Activated T-helper 17 cell treated with anti-CD3 and anti-CD28 coated beads, Interleukin-2, amount 50 U/mL, for 72 hours (primary cell): ENCODE measurements at places on chromosomes 12 and 14. TPM values are rescaled to one million over a fixed set of nuclear protein-coding genes. Genes with fewer than 3 reads are reported as not detected.

Gene OR10G3
- not detected for total RNA-seq

Gene GUCY2C
- not detected for total RNA-seq

Gene HOXC10
- not detected for total RNA-seq

Gene CLEC1B
- total RNA-seq = not detected

Gene SLC16A7
- total RNA-seq = 29.9 TPM

Gene NRIP2
- total RNA-seq = not detected

Gene LARP4
- 35.2 TPM for total RNA-seq

Gene SOAT2
- 0.28 TPM for total RNA-seq

Gene ASB8
- total RNA-seq = 35.7 TPM

Gene ATP5F1B
- total RNA-seq = 489 TPM

Gene CLEC1A
- total RNA-seq = not detected

DNA sequence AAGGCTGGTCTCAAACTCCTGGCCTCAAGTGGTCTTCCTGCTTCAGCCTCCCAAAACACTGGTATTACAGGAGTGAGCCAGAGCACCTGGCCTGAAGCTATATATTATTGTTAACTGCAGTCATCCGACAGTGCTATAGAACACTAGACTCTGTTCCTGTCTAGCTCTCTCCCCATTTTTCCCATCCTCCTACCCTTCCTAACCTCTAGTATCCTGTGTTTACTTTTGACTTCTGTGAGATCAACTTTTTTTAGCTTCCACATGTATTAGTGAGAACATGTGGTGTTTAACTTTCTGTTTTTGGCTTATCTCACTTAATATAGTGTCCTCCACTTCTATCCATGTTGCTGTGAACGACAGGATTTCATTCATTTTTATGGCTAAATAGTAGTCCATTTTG is 34.7 kb downstream of the TRAF3 start:
- ATAC-seq = no peak

GRCh38 chr14:75514673-75515628 is 7.3 kb upstream of the BATF start:
- ATAC-seq = peak; percentile 52

DNA sequence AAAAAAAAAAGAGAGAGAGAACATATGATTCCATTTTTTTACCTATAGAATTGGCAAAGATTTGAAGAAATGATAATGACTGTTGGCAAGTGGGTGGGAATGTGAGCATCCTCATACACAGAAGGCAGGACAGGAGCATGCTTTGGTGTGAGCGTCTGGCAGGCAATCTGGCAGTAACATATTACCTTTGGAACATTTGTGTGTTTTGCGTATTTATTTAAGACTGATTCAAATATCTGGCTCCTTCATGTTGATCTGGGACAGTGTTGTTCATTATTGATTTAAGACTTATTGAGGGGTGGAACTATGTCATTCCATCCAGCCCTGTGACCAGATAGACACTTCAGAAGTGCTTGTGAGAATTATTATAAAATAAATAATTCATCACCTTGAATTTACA is 53.1 kb downstream of the PPP1R36 start:
- ATAC-seq = no peak

DNA sequence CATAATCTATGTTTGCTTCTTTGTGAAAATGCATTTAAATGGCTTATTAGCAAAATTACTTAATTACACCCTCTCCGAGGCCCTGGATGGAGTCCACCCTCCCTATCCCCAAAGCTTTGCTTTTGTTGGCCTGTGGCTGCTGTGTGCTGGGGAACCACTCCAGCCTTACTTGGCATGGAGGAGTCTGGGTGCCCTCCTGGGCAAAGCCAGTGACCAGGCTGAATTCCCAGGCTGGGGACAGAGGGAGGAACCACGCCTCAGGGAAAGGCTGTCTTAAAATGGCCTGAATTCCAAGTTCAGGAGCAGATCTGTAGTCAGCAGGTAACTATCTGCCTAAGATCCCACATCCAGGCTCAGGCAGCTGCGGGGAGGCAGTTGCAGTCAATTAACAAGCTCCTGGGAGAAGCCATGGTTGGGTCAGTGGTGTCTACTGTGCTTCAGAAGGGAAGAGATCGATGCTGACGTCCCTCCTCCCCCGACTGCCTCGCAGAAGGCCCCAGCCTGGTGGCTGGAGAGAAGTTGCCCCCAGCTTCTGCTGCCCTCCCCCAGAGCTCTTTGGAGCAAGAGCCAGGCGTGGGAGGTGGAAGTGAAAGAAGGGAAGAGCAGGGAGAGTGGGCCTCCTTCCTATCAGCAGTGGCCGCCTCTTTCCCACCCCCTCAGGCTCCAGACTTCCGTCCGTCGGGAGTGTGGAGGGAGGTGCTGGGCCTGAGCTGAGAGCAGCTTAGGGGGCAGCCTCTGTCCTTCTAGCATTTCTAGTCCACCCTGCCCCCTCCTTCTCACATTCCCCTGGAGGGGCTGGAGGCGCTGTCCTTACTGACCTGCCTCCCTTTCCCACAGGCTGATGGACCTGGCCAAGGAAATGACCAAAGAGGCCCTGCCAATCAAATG is 11.3 kb downstream of the VASH1 start:
- ATAC-seq = no peak

DNA sequence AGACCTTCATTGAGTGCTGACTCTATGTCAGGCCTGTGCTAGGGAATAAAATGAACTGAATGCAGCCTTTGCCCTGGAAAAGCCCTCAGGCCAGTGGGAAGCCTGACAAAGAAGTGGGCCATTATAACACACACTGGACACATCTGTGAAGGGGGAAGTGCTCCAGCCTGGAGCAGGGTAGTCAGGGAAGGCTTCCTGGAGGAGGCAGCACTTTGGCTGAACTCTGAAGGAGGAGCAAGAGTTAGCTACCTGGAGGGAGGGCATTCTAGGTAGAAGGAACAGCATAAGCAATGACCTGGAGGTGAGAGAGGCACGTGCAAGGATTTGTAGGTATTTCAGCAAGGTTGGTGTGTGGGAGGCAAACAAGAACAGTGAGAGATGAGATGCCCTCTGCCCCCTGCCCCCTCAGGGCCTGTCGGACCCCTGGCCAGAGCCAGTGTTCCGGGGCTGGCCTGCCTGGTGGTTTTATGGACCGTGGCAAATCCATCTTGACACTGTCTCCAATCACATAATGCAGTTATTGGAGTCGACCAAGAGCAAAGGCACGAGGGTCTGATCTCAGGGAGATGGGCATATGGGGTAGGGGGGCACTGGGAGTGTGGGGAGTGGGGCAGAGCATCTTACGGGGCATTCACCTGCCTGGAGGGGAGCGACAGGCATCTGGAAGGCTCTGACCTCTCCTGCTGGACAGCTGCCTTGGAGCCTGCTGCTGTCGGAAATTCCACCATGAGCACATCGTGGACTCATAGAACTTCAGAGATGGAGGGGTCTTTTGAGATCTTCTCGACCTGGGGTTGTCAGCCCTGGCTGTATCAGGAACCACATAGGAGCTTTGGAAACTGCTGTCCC is 2.7 kb upstream of the FAM222A start:
- no peak for ATAC-seq

- no peak for ATAC-seq
Observed at GRCh38 chr12:52242442-52243258, 9.6 kb downstream of the KRT7 start.

DNA sequence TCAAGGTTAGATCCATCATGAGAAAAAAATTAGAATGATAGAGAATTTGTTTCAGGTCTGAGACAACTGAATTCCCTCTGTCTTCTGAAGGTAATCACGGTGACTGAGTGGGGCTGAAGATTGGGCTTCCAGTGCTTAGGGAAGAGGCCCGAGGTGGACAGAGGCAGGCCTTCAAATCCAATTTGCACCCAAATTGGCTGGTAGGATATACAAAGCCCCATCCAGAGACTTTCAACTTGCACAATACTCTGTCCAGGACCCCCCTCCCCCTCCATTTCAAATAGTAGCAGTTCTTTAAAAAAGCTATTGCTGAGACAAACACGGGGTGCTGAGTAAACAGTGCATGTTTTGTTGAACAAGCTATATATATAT is 3.6 kb upstream of the FOXG1 start:
- ATAC-seq = no peak

DNA sequence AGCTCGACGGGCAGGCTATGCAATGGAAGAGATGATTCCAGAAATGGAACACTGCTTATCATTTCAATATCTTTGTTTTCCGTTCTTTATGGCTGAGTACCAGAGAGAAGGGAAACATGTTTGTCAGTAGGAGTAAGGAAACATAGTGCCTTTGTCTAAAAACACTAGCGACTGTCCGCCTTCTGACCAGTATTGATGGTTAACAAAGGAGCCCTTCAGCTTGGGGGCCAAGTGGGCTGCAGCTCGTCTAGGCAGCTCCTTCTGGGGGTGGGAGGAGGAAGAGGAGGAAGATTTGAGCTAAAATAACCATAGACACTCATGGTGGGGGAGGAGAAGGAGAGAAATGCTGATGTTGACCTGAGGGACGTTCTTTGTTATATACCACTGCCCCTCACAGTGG is 15.0 kb downstream of the COQ5 start:
- ATAC-seq = no peak

GRCh38 chr12:100964028-100964427 is 169.5 kb downstream of the ANO4 start:
- ATAC-seq = no peak

GRCh38 chr14:24417832-24418491 is 11.5 kb downstream of the CBLN3 start:
- no peak for ATAC-seq

DNA sequence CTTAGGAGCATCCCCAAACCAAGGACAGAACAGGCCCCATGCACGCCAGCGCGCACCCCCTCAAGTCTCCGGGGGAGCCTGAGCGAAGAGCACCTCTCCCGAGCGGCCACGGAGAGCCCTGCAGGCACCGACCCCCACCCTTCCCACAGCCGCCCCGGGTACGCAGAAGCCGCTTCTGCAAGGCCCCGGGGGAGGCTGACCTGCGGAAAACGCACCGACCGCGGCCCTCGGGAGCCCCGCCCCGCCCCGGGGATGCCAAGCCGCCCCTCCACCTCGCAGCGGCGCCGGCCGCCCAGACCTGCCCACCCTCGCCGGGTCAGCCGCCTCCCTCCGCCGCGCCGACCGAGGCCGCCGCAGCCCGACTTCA is 385 bp downstream of the CAPRIN2 start:
- ATAC-seq = peak; percentile 40

GRCh38 chr14:93481758-93482157 is 51.0 kb downstream of the UNC79 start:
- no peak for ATAC-seq

DNA sequence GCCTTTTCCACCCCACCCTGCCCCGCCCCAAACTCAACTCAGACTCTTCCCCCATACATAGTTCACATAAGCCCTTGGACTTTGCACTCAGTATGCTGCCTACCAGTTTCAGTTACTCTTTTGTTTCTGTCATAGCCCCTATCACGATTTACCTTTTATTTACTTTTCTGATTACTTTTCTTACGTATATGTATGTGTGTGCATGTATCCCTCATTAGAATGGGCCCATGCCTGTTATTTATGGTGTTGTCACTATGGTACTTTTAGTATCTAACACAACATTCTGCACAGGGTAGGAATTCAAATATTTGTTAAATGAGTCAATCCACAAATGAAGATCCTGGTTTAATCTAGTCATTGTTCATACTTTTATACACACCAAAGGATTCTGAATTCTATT is 16.5 kb upstream of the LUM start:
- ATAC-seq = no peak

GRCh38 chr12:115598871-115599811 is 678.4 kb downstream of the MED13L start:
- ATAC-seq = no peak

DNA sequence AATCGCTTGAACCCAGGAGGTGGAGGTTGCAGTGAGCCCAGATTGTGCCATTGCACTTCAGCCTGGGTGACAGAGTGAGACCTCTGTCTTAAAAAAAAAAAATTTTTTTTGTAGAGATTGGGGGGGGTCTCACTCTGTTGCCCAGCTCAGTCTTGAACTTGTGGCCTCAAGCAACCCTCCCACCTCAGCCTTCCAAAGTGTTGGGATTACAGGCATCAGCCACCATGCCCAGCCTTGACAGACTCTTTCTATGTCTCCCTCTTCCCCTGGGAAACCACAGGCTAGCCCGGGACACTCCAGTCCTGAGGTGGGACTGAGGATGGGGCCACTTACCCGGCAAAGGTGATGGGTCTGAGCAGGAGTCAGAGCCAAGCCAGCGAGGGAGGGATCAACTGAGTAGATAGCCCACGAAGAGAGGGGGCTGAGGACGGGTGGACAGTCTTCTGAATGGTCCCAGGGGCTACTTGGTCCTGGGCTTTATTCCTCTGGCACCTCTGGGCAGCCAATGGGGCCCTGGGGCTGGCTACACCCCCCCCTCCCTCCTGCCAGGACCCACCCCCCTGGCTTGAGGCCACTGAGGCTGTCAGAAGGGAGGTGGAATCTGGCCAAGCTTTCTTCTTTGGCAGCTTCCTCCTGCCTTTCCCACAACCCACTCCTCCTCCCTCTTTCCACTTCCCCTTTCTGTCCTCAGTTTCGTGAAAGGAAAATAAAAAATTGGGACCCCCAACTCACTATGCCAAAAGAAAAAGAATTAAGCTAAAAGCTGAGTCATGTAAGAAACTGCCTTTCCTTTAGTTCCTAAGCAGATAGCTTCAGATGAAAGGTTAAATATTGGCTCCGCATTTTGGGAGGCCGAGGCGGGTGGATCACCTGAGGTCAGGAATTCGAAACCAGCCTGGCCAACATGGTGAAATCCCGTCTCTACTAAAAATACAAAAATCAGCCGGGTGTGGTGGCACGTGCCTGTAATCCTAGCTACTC is at the start of gene SDS:
SDS (minus strand) TSS at position 453 of the 981 bp plus-strand sequence. CDS start 4,179 bp downstream, outside the sequence.
- no peak for ATAC-seq

DNA sequence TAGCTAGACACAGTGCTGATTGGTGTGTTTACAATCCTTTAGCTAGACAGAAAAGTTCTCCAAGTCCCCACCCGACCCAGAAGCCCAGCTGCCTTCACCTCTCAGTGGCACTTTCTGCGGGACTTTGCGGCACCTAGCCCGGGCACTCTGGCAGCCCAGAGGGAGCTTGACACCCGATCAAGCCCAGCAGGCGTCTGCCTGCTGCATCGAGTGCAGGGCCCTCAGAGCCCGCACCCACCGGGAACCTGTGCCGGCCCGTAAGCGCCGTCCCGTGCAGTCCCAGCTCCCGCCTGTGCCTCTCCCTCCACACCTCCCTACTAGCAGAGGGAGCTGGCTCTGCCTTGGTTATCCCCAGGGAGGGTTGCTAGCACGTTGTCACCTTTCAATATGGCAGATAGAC is 631.0 kb upstream of the STXBP6 start:
- ATAC-seq = no peak

DNA sequence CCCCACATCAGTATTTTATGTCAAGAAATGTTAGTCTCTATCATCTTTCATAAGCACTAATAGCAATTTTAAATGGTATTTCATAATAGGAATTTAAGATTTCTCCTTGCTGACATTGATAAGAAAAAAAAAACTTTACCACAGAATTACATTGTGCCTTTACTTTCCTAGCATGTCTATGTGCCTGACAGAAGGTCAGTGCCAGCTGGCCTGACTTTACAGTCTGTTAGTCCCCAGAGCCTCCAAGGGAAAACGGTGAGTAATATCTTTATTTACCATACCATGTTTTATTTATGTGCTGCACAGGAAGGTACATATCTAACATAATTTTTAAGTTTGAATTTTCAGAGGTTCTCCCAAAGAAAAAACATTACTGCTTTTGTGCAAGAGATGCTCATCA is 152.0 kb upstream of the AEBP2 start:
- no peak for ATAC-seq

GRCh38 chr14:74934041-74934440 is 11.0 kb upstream of the RPS6KL1 start:
- no peak for ATAC-seq

- ATAC-seq = no peak
Observed at GRCh38 chr14:72183631-72184030, 251.4 kb downstream of the RGS6 start.
